T-helper 17 cell (primary cell): ENCODE measurements at places on chromosomes 5 and 9.

DNA sequence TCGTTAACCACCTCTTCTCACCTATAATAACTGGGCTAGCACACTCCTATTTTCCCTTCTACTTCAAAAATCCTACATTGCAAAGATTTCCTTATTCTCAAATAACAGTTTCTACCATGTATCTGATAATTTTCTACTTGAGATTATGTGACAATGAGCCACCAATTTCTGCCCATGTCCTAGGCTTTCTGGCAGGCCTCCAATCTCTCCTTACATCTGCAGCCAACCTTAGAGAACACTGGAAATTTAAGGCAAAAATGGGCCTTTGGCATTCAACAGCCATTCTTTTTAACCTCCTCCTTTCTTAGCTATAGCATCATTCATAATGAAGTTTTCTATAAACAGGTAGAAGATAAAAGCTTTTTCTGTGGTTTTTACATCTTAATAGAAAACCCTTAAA lies 225.1 kb downstream of the ARRDC3 start:
- no peak for DNase-seq

GRCh38 chr9:68871236-68871635 lies 142.7 kb downstream of the PRKACG start:
- DNase-seq, result no peak

GRCh38 chr9:79054500-79054899 lies 517.3 kb upstream of the TLE4 start:
- no peak for DNase-seq

DNA sequence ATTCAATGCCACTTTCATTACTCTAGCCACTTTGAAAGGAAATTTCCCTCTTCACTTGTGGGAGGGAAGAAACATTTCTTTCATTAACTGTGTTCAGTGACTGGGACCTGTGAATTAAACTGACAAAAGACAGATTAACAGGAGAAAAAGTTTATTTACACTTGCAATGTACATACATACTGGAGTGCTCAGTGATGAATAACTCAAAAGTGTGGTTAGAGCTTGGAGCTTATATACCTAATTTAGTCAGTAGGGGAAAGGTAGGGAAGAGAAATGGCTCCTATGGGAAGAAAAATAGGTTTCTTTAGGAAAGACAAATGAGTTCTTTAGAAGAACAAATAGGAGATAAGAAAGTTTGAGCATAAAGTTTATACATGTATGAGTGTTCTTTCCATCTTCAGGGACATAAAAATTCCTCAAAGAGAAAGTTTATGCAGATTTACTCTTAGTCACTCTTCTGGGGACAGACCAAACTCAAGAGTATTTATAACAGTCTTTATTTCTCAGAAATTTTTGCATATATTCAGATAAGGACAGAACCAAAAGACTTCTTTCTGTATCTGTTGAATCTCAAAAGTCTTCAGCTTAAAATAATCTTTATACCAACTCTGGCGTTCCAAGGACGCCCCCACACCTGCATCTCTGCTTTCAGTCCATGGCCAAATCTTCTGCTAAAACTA lies 120.0 kb upstream of the RAI14 start:
- DNase-seq, result no peak

DNA sequence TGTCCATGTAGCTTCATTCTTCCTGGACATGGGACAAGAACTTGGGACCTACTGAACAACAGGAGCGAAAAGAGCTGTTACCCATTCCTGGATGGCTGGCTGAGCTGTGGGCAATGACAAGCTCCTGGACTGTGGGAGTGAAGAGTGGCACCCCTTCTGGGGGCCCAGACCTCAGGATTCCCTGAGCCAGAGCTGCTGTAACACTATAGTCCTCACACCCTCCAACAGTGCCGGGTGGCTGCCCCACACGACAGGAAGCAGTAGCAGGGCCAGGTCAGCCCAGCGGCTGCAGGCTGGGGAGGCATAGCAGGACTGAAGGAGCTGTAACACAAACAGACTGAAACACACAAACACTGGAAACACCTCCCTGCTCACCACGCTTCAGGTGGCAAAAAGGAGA lies 169.7 kb upstream of the IRX2 start:
- DNase-seq, result no peak

DNA sequence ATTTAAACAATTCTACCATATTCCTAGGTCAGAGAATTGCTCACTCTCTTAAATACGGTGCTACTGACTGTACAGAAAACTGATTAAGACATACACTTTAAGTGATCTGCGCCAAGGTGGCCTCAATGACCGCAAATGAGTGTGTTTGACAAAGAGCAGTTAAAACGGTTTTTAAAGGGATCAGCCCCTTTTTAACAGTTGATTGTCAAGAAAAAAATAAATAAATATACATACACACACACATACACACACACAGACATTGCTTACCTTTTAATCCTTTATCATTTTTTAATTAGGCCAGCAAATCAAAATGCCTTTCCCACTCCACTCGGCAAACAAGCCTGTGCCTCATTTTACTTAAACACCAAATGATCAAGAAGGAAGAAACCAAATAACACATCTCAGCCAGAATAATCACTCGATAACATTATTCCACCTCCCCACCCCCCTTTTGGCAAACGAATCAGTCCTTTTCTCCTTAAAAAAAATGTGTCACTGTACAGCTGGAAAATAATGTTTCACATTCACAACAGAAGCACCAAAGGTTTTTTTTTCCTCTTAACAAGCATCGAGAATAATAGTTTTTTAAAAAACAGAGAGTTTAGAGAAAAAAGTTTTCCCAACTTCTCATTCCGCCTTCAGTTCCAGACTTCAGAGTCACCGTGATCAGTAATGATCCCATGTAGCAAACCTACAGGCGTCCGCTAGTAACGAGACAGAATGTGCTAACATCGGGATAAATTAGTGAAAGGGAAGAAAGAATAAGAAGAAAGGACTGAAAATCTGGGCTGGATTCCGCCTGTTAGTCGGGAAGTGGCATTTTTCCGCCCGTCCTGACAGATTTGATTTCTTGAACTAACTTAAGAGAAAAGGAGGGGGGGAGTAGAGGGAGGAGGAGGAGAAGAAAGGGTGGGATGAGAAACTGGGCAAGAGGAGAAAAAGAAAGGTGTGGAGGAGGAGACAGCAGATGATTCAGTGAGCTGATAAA lies at the start of gene ZNF608:
Gene ZNF608 (minus strand): TSS at position 712 of the 988 bp plus-strand sequence. CDS start 1,650 bp downstream, outside the sequence.
- no peak for DNase-seq

GRCh38 chr5:180499684-180500083 lies 5.5 kb downstream of the CNOT6 start:
- DNase-seq, result no peak
